Type B pancreatic cell (in vitro differentiated cells): ENCODE measurements at places on chromosomes 1 and 21. TPM values are rescaled to one million over a fixed set of nuclear protein-coding genes. Genes with fewer than 3 reads are reported as not detected.

The ZSCAN20 gene
- 6.6 and 8.6 TPM in 2 replicates for total RNA-seq

- H3K27me3 ChIP-seq, result no peaks in the 10 kb centered on the region
- no peak overlapping the region for H3K27ac ChIP-seq
- H3K4me1 ChIP-seq, result no peaks in the 10 kb centered on the region
Measured at GRCh38 chr1:84605157-84605556, 30.9 kb upstream of the CTBS start.

The PPP1R15B gene
- 43.3 and 48.9 TPM in 2 replicates for total RNA-seq

The TMEM52 gene
- 1.8 and 3.9 TPM in 2 replicates for total RNA-seq

The ZNF683 gene
- not detected in 2 replicates for total RNA-seq

DNA sequence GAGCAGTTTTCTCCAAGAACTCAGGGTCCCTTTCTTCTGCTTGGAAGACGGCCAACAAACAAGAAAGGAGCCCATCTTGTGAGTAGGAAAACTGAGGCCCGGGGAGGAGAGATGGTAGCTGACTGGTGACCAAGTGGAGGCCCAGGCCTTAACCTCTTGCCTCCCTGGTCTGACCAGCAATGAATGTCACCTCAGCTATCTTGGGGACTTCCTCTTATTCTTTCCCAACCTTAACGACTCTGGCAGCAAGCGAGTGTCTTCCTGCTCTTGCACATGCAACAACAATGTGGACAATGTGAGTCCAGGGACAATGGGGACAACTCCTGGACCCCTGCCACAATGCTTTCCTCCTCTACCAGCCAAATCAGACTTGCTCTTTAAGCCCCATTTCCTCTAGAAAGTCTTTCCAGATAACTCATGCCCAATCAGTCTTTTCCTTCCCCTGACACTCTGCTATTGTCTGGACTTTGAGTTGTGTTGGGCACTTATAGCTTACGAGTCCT is 12.6 kb downstream of the HSPG2 start:
- peaks cover 43% of the 10 kb centered on the region for H3K4me1 ChIP-seq
- H3K27ac ChIP-seq, result peak overlapping the region; percentile 17
- H3K36me3 ChIP-seq, result no peaks in the 10 kb centered on the region

GRCh38 chr21:44533891-44534627 is 5.9 kb downstream of the KRTAP10-1 start:
- H3K36me3 ChIP-seq, result no peaks in the 10 kb centered on the region
- DNase-seq, result peak; percentile 27
- no peak overlapping the region for H3K27ac ChIP-seq
- H3K4me3 ChIP-seq, result no peak overlapping the region
- no peaks in the 10 kb centered on the region for H3K4me1 ChIP-seq

DNA sequence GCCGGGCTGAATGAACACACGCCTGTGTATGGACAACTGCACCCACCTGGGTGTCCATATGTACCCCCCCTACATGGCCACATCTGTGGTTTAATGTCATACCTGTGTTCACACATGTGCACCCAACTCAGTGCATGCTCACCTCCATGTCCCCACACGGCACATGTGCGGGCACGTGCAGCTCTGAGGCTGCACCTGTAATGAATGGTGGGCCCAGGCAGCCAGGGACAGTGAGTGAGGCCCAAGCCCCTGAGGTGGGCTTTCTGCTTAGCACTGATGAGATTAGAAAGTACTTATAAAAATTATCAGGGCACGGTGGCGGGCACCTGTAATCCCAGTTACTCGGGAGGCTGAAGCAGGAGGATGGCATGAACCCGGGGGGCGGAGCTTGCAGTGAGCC is 42.5 kb upstream of the CSF3R start:
- H3K27ac ChIP-seq, result no peak overlapping the region
- H3K27me3 ChIP-seq, result peaks cover 4% of the 10 kb centered on the region
- no peaks in the 10 kb centered on the region for H3K36me3 ChIP-seq
- H3K4me3 ChIP-seq, result no peak overlapping the region
- DNase-seq, result peak; percentile 55
- H3K4me1 ChIP-seq, result peaks cover 4% of the 10 kb centered on the region

DNA sequence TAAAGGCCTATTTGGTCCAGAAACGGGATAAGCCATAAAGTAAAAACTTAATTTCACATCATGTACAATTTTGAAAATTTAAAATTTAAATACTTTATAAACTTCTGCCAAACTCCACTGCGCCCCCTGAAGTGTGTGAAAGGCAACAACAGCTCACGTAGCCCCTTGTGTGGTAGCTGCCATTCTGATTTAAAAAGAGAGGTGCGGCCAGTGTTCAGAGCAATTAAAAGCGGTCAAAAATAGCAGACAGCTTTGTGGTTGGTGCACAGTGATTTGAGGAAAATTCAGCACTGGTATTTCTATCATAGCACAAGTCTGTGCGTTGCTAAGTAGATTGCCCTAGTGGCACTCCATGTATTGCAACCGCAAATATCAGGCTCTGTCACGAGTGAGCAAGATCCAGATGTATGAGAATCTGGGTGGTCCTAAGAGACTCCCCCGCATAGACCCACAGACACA is 122.5 kb downstream of the ATG4C start:
- H3K27ac ChIP-seq, result no peak overlapping the region
- DNase-seq, result no peak
- H3K27me3 ChIP-seq, result peaks cover 13% of the 10 kb centered on the region
- H3K36me3 ChIP-seq, result no peaks in the 10 kb centered on the region

GRCh38 chr1:59541161-59541560 is 244.3 kb downstream of the FGGY start:
- H3K4me3 ChIP-seq, result peak overlapping the region; percentile 23
- DNase-seq, result no peak
- peaks cover 44% of the 10 kb centered on the region for H3K4me1 ChIP-seq
- H3K27me3 ChIP-seq, result no peaks in the 10 kb centered on the region

DNA sequence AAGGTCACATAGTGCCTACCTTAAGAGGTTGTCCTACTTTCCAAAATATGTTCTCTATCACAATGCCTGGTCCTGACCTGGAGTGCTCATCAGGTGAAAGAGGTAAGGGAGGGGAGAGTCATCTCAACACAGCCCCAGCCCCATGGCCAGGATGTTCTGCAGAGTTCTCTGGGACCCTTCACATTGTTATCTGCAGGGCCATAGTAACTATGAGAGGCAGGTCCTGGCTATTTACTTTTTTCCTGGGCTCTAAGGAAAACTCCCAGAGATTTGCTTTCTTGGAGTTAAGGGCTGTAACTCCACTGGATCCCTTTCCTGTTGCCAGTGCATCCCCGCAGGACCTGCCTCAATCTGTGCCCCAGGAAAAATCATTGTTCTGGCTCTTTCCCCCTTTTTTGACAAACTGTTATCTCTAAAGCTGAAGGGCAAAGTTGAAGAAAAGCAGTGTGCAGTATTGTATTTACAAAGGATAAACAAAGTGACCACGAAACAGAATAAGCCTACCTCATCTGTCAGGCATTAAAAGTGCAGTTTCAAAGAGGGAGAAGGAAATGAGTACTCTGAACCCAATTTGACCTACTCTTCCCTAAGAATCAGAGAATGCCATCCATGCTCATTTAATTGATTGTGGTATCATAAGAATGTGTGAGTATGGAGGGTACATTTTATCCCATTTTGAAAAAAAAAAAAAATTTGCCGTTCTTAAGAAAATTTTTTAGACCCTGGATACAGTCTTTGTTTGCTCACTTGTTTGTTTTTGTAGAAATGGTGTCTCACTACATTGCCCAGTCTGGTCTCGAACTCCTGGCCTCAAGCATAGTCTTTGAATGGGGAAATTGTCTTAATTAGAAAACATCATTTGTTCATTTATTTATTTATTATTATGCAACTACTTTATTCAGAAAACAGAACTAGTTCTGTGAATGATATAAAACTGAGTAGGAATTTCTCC is 149.6 kb downstream of the RHOU start:
- peak overlapping the region; percentile 7 for H3K27ac ChIP-seq
- no peak for DNase-seq
- peaks cover 4% of the 10 kb centered on the region for H3K36me3 ChIP-seq
- H3K4me3 ChIP-seq, result peak overlapping the region; percentile 8
- H3K4me1 ChIP-seq, result peaks cover 31% of the 10 kb centered on the region
- no peaks in the 10 kb centered on the region for H3K27me3 ChIP-seq

The MTHFR gene
- total RNA-seq, result 30.1 and 33.4 TPM in 2 replicates

DNA sequence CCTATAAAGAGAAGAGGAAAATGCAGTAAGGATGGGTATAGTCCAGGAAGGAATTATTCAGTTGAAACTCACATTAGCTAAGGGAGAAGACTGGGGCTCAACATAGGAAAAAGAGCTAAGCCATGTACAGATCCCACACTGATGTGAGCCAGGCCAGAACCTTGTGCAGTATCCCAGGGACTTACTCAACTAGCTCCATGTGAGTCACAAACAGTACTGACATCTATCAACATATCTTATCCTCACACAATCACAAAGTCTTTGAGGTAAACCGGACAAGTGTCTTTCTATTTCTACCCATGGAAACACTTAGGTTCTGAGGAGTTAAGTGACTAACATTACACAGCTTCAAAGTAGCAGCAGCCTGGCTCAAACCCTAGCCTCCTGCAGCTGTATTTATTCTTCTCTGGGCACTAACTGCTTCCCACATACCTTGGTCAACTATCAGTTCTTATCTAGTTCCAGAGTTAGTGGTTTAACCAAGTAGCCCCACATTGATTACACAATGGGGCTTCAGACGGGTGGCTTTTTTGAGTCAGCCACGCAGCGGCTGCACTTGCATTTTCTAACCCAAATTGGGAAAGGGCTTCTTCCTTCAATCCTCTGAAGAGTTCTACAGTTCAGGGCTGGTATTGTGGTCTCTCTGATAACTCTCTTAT is 9.5 kb downstream of the CD5L start:
- H3K27me3 ChIP-seq, result peaks cover 4% of the 10 kb centered on the region
- no peaks in the 10 kb centered on the region for H3K4me1 ChIP-seq
- H3K27ac ChIP-seq, result no peak overlapping the region
- no peak for DNase-seq
- H3K4me3 ChIP-seq, result no peak overlapping the region

- DNase-seq, result no peak
- H3K27me3 ChIP-seq, result peaks cover 23% of the 10 kb centered on the region
- H3K4me1 ChIP-seq, result no peaks in the 10 kb centered on the region
Measured at GRCh38 chr1:241722947-241723346, 70.9 kb downstream of the WDR64 start.

DNA sequence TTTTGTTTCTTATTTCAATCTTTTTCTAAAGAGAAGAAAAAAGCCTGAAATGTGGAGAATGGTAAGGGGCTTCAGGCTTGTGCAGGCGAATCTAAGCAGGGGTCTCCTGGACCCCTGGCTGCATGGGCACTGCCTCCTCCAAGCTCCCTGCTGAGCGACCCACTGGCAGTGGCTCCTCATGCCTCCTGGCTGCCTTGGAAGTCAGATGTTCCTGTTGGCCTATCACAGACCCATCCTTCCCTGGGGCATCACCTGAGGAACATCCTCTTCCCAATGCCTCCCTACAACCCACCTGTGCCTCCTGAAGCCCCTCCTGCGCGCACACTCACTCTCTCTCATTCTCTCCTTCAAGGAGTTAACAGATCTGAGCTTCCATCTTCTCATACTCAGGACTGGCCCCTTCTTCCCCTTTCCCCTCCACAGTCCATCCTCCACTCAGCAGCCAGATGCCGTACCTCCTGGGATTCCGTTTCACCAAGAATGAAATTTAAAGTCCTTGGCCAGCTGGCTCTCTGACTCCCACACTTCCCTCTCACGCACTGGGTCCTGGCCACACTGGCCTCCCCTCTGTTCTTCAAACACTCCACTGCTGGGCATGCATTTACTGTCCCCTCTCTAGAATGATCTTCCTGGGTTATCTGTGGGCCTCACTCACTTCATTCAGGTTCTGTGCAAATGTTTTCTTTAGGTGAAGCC is 41.7 kb downstream of the AZIN2 start:
- peaks cover 10% of the 10 kb centered on the region for H3K27me3 ChIP-seq
- no peak overlapping the region for H3K4me3 ChIP-seq
- H3K4me1 ChIP-seq, result peaks cover 21% of the 10 kb centered on the region
- peak; percentile 40 for DNase-seq
- H3K36me3 ChIP-seq, result peaks cover 12% of the 10 kb centered on the region

DNA sequence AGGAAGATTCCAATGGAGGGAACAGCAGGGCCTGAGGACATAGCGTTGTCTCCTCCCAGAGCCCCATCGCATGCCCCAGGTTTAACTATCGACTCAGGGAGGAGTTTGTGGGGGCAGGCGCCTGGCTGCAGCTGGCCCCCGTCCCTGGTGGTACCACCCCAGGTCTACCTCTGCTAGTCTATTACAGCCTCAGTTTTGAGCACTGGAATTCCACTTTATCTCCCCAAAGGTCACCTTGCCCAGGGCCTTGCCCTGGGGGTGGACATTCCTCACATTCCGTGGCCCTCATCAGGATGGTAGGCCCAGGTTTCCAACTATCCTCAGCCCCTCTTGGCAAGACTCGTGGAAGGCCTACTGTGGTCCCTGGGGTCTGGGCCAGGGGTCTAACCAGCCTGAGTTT is 65.4 kb upstream of the SSBP3 start:
- H3K4me1 ChIP-seq, result peaks cover 44% of the 10 kb centered on the region
- H3K27me3 ChIP-seq, result peaks cover 3% of the 10 kb centered on the region

The NOS1AP gene
- total RNA-seq, result 10.3 and 10.4 TPM in 2 replicates

GRCh38 chr1:168833362-168833761 is 104.4 kb upstream of the DPT start:
- no peaks in the 10 kb centered on the region for H3K36me3 ChIP-seq
- no peak overlapping the region for H3K4me3 ChIP-seq
- H3K27me3 ChIP-seq, result no peaks in the 10 kb centered on the region
- H3K4me1 ChIP-seq, result peaks cover 14% of the 10 kb centered on the region
- no peak for DNase-seq

The PEX10 gene
- total RNA-seq, result 26.7 and 27.3 TPM in 2 replicates

GRCh38 chr1:214645712-214646111 is 42.7 kb downstream of the CENPF start:
- DNase-seq, result no peak
- H3K27ac ChIP-seq, result no peak overlapping the region
- H3K27me3 ChIP-seq, result no peaks in the 10 kb centered on the region
- peaks cover 37% of the 10 kb centered on the region for H3K36me3 ChIP-seq
- H3K4me3 ChIP-seq, result no peak overlapping the region
- H3K4me1 ChIP-seq, result no peaks in the 10 kb centered on the region

- H3K4me3 ChIP-seq, result no peak overlapping the region
- peaks cover 15% of the 10 kb centered on the region for H3K36me3 ChIP-seq
- H3K27me3 ChIP-seq, result no peaks in the 10 kb centered on the region
- no peak for DNase-seq
- no peak overlapping the region for H3K27ac ChIP-seq
Measured at GRCh38 chr1:229640455-229640854, 14.4 kb downstream of the URB2 start.

DNA sequence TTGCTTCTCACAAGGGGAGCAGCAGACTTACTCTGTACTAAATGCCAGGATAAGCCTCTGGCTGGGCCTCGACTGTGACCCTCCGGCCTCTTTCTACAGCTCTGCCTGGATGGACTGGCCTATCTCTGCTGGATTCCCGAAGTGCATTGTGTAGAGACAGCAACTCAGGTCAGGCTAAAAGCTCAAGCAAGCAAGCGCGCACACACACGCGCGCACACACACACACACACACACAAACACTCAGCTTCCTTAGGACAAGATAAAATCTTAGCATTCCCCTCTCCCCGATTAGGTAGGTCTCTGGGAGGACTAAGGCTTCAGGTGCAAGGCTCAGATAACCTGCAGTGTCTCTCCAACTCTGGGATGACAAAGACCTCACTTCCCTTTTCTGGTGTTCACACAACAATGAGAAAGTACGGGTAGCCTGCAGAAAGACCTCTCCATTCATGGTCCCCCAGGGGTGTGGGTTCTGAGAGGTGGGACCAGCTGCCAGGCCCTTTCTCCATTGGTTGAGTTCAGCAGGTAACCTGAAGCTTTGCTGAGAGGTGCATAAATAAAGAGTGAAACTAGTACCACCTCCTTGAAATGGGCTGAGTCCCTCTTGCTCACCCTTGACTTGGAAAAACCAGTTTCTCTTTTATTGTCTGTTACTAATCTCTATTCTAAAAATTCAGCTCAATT is 155.1 kb upstream of the CAMK1G start:
- H3K4me1 ChIP-seq, result peaks cover 27% of the 10 kb centered on the region
- peak overlapping the region; percentile 95 for H3K27ac ChIP-seq
- H3K36me3 ChIP-seq, result peaks cover 12% of the 10 kb centered on the region
- DNase-seq, result no peak
- peak overlapping the region; percentile 90 for H3K4me3 ChIP-seq
